ENCODE measurements at places on chromosomes 1 and 21.
A peak's percentile ranks its signal among the peaks of the same experiment; 100 is the strongest.

- DNase-seq, result no peak
These were observed 943 bp downstream of the ERRFI1 start for GRCh38 chr1:8025061-8025670.

- no peak for DNase-seq
These were observed 258.4 kb upstream of the HOOK1 start for GRCh38 chr1:59556398-59556797.

GRCh38 chr1:3570066-3570986 is 41.0 kb downstream of the MEGF6 start:
- no peak for DNase-seq

- DNase-seq, result no peak
These were observed 66.2 kb downstream of the ALPL start for GRCh38 chr1:21575351-21575942.

- no peak for DNase-seq
These were observed 137.8 kb downstream of the PTPRC start for GRCh38 chr1:198776602-198777029.

- DNase-seq, result no peak
These were observed 88.2 kb upstream of the PALMD start for GRCh38 chr1:99557546-99558202.

DNA sequence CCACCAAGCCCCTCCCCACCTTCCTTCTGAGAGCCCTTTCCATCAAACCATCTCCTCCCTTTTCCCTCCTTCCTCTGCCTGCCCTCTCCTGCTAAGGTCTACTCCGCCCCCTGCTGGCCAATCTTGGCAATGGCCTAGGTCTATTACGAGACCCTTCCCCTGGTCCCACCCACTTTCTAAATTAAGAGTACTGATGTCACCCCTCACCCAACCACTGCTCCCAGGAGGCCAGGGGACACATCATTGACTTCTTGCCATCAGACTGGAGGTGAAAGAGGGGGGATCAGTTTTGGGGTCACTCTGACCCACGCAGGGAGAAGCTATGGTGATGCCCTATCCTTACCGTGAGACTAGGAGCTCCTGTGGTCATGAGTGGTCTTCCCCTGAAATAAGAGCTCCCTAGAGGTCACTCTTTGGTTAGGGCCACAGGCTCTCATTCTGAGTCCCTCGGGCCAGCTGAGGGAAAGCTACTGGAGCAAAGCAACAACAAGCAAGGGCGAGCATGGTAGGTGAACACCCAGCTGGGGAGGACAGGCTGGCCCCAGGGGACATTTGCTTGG is 34.6 kb upstream of the S100A7 start:
- peak; percentile 77 for DNase-seq

GRCh38 chr1:240613356-240614142 is 1.6 kb upstream of the GREM2 start:
- DNase-seq, result no peak

GRCh38 chr1:243851765-243852164 is 1.7 kb upstream of the AKT3 start:
- DNase-seq, result no peak

- no peak for DNase-seq
These were observed 13.5 kb downstream of the NTRK1 start for GRCh38 chr1:156874142-156874541.

- no peak for DNase-seq
These were observed 115.2 kb downstream of the ROR1 start for GRCh38 chr1:63888984-63889383.

GRCh38 chr1:181779343-181779742 is 282.2 kb downstream of the ZNF648 start:
- DNase-seq, result no peak

DNA sequence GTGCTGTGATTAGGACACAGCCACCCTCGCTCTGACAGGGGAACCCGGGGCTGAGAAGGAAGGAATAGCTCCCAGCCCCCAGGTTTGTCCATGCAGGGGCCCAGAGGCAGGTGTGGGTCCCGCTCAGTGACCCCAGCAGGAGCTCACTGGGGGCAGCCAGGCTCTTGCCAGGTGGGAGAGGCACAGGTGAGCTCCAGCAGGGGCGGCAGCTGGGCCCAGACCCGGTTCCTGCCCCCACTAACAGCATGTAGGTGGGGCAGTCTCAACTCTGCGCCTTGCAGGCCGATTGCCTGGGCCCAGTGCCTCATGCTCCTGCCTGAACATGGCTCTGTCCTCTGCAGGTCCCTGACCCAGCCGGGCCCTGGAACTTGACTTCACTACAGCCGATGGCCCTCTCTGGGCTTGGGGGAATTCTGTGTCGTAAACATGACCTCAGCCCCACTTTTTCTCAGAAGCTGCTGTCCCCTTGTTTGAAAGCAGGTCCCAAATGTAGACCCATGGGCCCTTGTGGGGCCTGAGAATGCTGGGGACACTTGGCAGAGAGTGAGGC is 127.0 kb downstream of the PRDM16 start:
- no peak for DNase-seq

- DNase-seq, result no peak
These were observed 11.7 kb downstream of the ABCG1 start for GRCh38 chr21:42230636-42231035.

- DNase-seq, result no peak
These were observed 161.9 kb upstream of the COL6A1 start for GRCh38 chr21:45819478-45820170.

- DNase-seq, result no peak
These were observed 80.2 kb downstream of the NTMT2 start for GRCh38 chr1:170225781-170226530.

- DNase-seq, result no peak
These were observed 48.6 kb downstream of the ITPKB start for GRCh38 chr1:226690460-226690982.

DNA sequence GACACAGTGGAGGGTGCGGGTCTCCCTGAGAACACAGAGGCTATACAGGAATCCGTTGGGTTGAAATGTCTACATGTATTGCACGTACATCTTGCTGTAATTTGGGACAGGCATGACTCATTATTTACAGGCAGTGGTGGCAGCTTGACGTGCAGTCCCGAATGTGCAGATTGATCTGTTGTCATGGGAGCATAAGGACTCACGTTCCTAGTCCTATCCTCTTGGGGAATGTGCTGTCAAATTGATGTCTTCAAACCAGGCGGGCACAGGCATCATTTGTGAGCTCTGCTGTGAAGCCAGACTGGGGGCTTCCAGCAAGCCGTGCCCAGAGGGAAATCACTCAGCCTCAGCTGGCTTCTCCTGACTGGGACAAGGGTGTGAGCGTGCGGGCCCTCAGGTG is 40.5 kb downstream of the S100B start:
- no peak for DNase-seq

DNA sequence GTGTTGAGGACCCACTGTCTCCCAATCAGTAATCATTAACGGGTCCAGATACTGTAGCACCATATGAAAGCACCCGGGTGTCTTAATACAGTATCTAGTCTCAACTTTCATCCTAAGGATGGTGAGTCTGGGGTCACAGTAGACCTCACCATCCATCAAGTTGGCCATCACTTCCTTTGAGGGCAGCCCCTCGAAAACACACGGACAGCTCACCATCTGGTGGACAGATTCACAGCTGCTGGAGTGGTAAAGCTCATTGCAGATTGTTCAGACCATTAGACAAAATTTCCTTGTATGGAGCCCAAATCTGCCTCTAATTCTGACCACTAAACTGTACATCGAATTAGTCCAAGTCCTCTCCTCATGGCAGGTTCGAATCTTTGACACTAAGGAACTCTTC is 123.1 kb downstream of the PGBD5 start:
- no peak for DNase-seq

DNA sequence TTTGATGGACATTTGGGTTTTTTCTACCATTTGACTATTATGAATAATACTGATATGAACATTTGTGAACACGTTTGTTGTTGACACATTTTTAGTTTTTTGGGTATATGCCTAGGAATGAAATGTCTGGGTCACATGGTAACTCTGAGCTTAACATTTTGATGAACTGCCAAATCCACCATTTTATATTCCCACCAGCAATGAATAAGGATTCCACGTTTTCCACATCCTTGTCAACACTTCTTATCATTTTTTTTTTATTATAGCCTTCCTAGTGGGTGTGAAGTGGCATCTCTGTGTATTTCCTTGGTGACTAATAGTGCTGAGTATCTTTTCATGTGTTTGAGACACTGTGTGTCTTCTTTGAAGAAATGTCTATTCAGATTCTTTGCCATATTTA is 67.6 kb downstream of the RASAL2 start:
- no peak for DNase-seq

DNA sequence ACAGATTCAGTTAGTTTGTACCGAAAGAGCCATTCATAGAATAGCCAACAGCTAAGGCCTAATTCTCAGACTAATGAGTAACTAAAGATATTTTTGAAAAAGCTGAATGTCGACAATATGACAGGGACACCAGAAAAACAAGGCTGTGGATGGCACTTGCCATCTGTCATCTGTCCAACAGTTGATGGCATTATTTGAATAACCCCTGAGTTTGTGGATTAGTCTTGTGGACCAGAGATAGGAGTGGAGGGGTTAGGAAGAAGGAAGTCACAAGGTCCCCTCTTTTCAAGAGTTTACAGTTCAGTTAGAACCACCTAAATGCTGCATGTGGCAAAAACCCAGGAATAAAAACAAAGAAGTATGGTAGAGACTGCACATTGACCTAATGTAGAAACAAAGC is 356.5 kb upstream of the DUSP10 start:
- DNase-seq, result no peak

Measured in stimulated activated CD4-positive, alpha-beta T cell treated with anti-CD3 and anti-CD28 coated beads, Interleukin-1b, Interleukin-23, amount 100 ng/mL, for 1 hour (primary cell).